ENCODE measurements at places on chromosomes 1 and 21.
A peak's percentile ranks its signal among the peaks of the same experiment; 100 is the strongest.

DNA sequence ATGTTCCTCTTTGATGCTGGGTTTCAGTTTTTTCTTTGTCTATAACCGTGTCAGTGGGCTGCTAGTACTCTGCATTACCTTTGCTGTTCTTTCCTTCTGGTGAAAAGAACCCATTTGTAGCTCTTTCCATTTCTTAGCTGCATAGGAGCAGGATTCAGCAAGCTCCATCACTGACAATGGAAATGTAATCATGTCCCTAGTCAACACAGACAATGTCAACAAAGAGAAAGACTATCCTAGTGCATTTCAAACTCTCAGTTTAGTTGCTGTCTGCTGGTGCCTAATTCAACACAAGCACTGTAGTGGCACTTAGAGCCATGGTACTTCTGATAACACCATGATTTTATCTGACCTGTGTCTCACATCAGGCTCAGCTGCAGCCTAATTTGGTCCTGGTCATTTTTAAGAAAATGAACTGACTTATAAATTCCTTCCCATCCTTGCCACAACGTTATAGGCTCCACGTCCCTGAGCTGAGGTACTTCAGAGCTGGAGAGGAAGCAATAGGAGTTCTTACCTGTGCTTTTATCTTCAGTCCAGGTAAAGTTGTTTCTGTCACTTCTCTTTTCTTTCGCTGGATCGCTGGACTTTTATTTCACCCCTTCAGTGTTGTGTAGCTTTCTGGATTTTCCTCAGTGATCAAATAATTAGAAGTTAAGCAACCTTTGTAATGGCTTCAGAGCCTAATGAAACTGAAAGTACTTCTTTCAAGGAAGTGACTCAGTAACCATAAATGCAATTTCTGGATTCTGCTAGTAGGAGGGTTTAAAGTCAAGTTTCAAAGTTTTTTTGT, at the start of gene GBP3:
Gene GBP3, minus strand, starts transcription at position 700 of the 793 bp plus-strand sequence. CDS start 2,145 bp downstream, outside the sequence.
- no peak for DNase-seq

GRCh38 chr1:114341299-114341698, 169.7 kb downstream of the TRIM33 start:
- no peak for DNase-seq

GRCh38 chr1:928825-929661, 5.3 kb downstream of the SAMD11 start:
- DNase-seq: no peak

DNA sequence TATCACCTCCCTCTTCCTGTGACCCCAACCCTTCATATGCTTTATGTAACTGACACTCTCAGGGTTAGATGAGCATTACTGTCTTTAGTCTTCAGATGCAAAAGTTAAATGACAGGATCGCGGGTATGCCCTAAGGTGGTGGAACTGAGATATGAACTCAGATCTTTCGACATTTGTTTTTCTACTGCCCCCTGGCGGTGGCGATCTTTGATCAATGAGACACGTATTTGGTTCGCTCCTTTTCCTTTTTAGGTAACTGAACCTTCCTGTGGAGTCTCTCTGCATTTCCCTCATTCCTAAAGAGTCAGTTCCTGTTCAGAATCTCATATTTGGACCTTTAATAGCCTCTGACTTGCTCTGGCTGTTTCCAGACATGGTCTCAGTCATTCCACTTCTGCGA, 47.8 kb upstream of the ZP4 start:
- no peak for DNase-seq

DNA sequence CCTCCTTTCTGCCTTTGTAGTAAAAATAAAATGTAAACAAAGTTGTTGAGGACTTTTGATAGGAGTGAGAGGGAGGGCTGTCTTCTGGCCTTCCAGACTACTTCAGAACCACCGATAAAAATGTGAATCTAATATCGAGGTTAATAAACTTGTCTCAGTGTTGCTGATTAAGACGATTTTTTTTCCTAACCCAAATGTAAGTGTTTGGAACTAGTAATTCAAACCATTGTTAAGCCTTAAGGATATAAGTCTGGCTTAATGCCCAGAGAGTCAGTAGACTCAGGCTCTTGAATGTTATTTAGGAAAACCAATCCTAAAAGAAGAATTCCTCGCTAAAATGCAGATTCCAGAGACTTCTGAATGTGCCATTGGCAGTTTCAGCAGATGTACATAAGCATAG, 356.9 kb downstream of the SIPA1L2 start:
- DNase-seq: no peak

DNA sequence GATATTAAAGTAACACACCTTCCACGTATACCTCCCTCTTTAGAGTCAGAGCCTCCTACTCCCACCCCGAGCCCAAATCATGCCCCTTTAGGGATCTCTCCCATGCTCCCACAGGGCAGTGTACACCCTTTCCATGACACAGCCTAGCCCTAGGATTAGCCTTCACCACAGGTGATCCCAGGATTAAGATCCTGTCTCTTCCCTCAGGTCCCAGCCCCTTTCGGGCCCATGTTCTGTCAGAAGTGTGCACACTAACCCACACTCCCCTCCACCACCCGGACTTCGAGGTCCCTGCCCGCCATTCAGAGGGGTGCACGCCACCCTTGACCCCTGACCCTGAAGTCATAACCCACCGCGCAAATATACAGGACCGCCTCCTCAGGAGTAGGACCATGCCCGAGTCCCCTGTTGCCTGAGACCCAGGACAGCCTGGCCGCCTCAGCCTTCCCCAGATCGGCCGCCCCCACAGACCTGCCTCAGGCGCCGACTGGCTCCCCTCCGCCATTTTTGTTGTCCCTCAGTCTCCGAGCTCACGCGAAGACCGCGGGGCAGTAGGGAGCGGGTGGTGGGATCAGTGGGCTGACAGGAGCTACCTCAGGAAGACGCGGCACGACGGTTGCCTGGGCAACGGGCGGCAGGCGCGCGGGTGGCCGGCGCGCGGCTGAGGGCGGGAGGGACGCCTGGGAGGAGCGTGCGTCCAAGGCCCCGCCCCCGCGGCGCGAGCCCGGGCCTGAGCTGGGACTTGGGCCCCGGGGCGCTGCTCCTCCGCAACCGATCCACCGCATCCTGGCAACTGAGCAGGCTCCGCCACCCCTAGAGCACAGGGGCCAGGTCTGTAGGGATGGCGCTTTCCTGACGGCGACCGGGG, at the start of gene AGBL4:
Gene AGBL4, minus strand, starts transcription at position 663 of the 868 bp plus-strand sequence.
- peak; percentile 64 for DNase-seq

DNA sequence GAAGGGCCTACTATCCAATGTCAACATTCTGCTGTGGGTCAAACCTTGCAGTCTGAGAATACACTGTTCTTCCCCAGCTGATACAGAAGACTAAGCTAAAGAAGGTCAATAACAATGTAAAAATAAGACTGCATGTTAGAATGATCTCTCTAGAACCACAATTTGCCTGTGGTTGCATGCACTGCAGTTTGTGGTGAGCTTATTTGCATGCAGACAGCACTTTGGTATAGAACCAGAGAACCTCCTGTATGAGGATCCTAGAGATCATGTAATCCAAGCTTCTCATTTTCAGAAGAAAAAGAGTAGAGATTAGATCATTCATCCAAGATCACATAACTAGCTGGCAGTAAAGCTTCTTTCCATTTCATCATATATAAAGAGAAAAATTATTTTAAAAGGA, 15.8 kb downstream of the SYNJ1 start:
- DNase-seq: no peak

DNA sequence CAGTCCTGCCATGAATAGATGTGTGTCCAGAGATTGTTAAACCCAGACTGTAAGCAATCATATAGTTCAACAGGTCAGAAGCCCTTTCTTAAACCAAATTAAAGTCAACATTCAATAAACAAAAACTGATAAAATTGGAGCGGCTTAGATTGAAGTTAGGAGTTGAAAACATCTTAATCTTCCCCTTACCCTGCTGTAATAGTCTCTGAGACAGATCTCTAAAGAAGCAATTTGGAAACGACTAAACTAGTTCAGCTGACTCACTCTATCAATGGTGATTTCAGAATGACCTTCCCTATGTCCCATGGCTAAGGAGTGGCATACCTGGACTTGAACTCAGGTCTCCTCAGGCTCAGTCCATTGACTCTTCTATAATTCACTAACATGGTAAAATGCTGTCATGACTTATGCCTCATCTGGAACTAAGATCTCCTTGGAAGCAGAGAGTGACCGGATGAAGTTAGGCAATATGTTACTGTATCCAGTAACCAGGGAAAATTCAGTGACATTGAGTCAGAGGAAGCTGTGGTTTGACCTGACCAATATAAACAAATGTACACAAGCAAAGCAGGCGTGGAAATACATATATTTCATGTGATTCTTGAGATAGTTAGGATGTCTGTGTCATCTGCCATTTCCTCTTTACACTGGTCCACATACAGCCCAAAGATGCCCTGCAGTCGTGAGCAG, 30.1 kb downstream of the SGIP1 start:
- no peak for DNase-seq

DNA sequence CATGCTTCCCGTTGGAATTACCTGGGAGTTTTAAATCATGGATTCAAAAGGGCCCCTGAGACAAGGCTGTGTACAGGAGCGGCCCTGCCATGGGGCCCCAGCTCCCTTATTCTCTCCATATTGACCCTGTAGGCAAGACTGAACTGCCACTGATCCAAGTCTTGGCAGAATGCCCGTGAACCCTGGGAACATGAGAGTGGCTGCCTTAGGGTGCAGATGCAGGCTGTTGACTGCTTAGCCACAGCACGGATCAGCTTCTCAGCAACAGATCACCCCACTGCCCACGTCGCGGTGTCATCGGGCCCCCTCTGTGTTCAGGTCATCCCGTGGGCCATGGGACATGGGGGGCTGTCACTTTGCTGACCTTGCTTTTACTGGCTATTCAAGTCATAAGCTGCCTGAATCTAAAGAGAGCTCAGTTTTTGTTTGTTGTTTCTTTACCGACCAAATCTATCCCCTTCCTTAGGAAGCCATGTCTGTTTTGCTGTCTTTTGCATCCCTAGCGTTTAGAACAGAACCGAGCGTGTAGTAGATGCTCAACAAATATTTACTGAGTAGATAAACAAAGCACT, 83.4 kb downstream of the MATN1 start:
- DNase-seq: no peak

- DNase-seq: no peak
Observed at GRCh38 chr1:230385158-230385450, 41.0 kb downstream of the PGBD5 start.

GRCh38 chr1:58992643-58993042, 208.8 kb upstream of the JUN start:
- DNase-seq: peak; percentile 2

- no peak for DNase-seq
Observed at GRCh38 chr1:209786146-209786545, 1.8 kb upstream of the C1orf74 start.

- peak; percentile 60 for DNase-seq
Observed at GRCh38 chr1:22789356-22789994, 78.8 kb downstream of the EPHB2 start.

DNA sequence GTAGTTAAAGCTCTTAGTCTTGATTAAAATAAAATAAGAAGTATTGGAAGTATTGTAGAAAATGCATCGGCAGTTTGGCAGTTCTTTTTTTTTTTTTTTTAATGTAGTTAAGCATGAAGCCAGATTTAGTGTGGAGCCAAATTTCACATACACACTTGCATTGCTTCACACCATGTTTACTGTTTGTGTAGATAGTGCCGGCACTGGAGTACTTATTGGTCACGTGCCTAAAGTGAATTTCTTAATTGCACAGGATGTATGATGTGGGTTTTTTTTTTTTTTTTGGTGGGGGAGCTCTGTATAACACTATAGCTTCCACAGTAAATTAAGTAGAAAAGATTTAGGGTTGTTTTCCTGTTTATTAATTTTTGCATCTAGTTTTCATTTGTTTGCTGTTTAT, 21.2 kb upstream of the TMEM61 start:
- DNase-seq: no peak
